CD4-positive, alpha-beta T cell treated with Interleukin-21 for 1 hour (primary cell): ENCODE measurements at places on chromosomes 2 and 18.

DNA sequence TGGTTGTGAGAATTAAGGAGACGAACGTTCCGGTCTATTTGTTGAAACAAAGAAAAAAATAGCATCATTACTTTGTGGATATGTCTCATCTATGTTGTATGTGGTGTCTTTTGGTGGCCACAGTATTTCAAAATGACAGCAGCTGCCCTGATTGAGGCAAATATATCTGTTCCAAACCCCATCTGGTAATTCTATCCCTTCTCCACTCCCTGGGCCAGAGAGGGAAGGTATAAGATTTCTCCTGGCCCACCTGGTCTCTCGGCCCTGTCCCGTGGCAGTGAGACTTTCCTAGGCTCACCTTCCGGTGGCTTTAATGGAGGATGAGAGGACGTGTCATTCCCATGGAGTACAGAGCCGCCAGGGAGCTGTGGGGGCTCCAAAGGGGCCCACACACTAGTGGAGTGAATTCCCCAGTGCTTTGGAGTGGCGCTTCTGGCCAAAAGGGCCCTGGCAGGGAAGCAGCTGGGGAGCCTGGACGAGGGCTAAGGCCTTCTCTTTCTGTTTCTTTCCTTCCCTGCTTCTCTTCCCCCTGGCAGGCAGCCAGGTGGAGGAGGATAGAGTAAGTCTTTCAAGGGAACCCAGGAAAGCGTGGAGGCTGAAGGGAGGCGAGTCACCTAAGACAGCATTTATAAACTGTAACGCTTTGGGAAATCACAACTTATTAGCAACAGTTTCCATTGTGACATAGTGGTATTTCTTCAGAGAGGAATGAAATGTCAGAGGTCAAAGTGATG, 5.6 kb downstream of the FOSL2 start:
- no peak for DNase-seq

DNA sequence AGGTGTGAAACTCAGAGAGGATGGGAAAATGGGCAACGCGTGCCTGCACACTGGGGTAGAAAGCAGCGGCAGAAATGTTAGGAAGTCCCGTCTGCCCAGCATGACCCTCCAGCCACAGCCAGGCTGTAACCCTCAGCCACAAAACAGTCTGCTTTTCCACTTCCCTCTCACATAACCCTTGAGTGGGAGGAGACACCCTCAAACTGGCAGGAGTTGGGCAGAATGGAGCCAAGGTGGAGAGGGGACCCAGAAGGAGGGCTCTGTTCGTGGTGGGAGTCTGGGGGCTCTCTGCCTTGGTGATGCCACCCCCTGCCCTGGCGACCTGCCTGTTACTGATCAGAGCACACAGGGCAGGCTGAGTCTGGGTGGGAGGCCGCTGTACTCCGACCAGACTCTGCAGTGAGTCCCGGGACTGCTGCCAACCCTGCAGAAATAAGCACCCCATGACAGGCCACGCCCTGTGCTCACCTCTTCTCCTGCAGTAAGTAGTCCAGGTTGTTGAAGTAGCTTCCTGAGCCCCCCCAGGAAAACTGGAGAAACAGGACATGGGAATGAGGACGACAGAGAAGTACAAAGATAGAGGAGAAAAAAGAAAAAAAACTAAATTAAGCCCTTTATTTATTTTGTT, 16.0 kb downstream of the FAM178B start:
- no peak for DNase-seq

DNA sequence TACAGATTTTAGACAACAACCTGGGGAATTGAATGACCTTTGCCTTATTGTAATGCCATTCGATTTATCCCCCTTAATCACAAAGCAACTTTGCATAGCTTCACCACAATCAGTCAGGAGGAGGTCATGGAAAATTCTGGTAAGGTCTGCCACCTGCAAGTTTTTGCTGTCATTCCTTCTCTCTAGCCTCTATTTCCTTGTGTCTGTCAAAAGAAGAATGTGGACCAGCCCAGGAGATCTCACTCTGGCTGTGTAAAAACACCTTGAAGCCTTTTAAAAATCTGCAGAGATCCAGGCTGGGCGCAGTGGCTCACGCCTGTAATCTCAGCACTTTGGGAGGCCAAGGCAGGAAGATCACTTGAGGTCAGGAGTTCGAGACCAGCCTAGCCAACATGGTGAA, 74.1 kb upstream of the BZW1 start:
- no peak for DNase-seq

- DNase-seq: no peak
Observed at GRCh38 chr2:208638059-208638458, 231.5 kb downstream of the PTH2R start.
